ENCODE measurements at places on chromosomes 2 and 18.

DNA sequence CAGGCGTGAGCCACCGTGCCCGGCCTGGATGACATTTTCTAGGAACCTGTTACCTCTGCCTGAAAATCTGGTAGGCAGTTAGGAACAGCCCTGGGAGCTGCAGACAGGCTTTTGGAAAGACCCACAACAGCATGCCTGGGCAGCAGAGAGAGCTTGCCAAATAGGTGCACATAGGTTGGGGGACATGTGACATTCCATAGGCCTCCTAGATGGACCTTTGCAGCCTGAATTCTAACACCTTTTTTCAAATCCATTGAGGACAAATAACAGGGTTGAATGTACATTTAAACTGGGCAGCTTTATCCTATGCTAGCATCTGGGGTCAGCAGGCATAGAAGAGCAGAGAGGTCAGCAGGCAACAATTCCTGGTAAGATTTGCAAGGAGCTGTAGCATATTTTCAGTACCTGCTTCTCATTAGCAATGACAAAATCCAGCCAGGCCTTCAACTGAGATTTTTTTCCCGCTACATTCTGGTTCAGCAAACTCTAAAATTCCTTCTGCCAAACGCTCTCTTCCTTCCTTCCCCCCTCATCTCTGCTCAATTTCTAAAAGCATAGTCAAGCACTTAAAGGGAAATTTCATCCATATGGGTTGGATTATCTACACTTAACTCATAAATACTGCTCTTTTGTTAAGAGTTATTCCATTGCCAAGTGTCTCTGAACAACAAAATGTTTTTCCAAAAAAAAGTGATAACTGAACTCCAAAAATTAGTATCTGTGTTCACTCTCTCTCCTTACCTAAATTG is 75.2 kb downstream of the SOWAHC start:
- no peak for DNase-seq

DNA sequence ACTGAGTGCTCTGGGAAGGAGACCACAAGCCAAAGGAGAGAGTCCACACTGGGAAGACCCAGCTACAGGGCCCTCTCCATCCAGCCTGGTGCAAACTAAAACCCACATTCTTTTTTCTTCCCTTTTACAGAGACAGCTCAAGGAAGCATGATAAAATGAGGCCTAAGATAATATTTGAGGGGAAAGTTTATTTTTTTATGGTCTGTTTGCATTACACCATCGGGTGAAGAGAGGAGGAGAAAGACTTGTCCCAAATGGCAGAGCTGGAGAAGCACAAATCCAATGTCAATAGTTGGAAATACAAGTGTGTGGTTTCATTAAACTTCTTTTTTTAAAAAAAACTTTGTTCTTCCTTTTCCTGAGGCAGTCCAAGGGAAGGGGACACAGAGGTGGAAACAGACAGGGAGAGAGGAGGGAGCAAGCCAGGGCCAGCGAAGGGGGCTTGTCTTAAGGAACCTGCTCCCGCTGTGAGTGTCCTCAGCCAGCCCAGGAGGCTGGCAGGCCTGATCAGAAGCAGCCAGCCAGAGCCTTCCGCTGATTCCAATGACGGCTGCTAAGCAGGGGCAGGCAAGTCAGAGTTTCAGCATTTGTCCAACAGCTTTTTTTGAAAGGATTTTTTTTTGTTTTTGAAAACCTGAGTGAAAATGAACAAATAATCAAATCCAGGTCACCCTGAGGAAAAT is 203.8 kb upstream of the SIX2 start:
- DNase-seq, result no peak

DNA sequence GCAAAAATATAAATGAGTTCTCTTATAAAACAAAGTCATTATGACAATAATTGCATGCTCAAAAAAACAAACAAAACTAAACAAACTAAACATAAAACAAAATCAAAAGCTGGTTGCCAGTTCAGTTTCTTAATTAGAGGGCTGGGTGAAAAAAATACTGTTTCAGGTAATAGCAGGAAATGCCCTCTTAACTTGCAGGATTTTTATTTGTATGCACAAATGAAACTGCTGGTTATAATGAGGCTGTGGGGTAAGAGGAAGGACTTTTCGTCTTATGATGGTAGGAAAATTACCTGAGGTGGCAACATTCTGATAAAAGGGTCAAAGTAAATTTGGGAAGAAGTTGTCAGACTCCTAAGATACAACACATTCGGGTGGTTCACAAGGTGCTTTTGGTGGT is 21.5 kb upstream of the CDKL4 start:
- DNase-seq, result no peak

- no peak for DNase-seq
Measured at GRCh38 chr18:73785300-73785699, 362.3 kb downstream of the FBXO15 start.

DNA sequence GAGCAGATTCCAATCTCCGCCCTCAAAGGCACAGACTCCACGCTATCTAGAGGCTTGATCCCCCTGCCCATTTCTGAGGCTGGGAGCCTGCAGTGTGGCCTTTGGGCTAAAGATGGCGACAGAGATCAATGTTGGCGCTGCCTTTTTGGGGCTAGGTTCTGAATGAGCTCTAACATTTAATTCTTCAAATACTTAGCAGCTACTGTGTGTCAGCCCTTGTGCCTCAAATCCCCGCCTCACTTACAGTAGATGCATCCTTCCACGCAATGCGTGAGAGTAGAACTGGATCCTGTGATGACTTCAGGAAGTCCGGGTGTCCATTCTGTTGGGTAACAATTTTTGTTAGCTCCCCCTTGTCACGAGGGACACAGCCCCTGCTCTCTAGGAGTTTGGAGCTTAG is 12.4 kb downstream of the IL1F10 start:
- peak; percentile 31 for DNase-seq
